ENCODE measurements at places on chromosomes 2 and 18.

- DNase-seq: no peak
These were observed 46.3 kb downstream of the STK39 start for GRCh38 chr2:168200930-168201583.

DNA sequence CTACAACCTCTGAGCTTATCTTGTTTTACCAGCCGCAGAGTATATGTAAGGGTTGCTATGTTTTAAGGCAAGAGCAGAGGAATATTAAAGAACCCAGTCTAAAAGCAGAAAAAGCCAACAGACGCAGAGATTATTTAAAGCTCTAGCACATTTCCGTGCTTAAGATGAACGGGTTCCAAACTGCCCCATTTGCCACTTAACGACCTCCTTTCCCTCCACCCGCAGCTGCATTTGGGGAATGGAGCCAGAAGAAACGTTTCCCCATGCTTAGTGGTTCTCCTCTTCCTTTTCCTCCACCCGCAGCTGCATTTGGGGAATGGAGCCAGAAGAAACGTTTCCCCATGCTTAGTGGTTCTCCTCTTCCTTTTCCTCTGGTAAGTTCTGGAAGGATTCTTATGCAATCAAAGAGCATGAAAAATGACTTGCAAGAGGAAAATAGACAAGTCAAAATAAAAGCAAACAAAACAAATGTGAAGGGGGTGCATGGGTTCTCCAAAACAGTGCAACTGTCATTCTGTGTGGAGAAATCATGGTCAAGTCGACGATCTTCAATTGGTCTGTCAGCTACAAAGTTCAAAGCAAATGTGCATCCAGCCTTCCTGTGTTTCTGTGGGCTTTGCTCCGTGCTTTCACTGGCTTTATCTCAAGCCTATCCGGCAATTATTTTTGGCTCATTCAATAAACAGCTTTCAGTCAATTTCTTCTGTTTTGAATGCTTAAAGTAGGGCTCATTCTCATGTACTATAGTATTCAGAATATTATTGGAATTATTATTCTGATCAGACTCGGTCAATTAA, 57.8 kb downstream of the DIPK1C start:
- DNase-seq: no peak

- no peak for DNase-seq
These were observed 53.4 kb downstream of the PKP4 start for GRCh38 chr2:158509928-158510797.

GRCh38 chr18:78892721-78893120, 86.9 kb upstream of the SALL3 start:
- DNase-seq: no peak

- no peak for DNase-seq
These were observed 473.6 kb upstream of the NRXN1 start for GRCh38 chr2:51505533-51505932.

GRCh38 chr2:12556762-12557161, 160.0 kb upstream of the TRIB2 start:
- no peak for DNase-seq

DNA sequence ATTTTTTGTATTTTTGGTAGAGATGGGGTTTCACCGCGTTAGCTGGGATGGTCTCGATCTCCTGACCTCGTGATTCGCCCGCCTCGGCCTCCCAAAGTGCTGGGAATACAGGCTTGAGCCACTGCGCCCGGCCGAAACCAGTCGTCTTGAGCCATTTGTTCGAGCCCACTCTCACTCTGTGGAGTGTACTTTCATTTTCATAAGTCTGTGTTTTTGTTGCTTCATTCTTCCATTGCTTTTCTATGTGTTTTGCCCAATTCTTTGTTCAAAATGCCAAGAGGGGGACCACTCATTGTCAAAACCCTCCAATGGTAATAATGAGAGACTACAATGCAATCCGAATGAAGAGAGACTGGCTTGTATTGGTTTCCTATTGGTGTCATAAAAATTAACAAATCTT, 1545.5 kb upstream of the DDX18 start:
- no peak for DNase-seq

DNA sequence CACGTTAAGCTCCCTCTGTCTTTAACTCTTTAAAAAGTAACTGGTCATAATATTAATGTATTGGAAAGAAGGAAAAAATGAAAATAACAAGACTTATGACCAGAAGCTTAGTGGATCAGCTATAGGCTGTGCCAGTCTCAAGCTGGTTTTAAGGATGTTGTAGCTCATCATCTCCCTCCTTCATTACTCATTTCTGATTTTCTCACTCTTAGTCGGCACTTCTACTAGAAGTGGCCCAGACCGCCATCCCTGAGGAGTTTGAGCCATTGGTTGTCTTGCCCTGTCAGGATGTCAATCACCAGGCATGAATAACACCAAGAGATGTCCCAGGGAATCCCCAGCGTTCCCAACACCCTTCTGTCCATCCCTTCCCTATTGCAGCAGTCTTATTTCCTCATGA, 151.5 kb downstream of the ASXL3 start:
- no peak for DNase-seq

All from bone marrow (tissue), 2 donors.